ENCODE measurements at places on chromosomes 2 and 18.

GRCh38 chr18:45399643-45400042 lies 215.6 kb upstream of the SLC14A2 start:
- no peak for DNase-seq

DNA sequence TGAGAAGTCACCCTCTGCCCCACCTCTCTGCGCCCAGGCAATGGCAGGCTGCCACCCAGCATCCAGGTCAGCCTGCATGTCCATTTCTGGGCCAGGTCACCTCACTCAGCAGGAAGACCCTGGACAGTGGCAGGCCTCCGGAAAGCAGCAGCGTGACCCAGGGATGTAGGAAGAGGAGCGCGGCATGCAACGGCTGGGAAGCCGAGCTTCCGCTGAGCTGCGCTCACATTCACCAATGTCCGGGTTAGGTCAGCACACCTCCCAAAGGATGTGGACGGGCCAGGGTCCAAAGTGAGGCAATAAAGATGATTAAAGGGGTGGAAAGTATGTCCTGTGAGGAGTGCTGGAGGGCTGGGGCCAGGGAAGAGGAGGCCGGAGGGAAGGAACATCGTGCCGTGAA lies 174.5 kb downstream of the CTIF start:
- DNase-seq, result no peak

DNA sequence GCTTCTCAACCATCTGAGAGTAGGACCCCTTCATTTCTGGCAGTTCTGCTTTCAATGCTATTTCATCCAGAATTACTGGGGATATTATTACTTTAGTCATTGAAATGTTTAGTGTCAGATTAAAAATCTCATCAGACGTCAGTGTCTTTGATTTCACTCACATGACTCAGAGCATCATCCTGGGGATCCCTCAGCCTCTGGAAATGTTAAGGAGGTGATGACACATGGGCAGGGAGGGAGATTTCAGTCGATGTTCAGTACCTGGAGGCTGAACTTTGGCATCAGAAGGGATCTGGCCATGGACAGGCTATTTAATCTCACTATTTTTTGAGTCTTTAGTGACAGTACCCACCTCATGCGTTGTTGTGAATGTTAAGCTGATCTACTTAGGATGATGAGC lies 39.1 kb downstream of the OSBPL6 start:
- no peak for DNase-seq

DNA sequence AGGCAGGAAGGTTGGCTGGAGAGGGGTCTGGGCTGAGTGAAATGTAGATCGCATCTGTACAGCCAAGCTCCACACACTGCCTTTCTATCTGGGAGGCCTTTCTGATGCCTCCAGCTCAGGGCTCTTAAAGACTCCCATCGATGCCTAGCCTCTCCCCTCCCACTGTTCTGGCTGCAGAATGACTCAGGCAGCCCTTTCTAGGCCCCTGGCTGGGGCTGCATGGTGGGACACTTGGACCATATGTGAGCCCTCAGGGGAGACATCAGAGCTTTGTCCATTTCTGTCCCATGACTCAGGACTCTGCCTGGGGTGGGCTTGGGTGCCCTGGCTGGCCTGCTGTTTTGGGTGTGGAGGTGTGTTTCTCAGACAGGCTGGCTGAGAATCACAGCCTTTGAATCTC lies 101.3 kb downstream of the CELF4 start:
- no peak for DNase-seq

DNA sequence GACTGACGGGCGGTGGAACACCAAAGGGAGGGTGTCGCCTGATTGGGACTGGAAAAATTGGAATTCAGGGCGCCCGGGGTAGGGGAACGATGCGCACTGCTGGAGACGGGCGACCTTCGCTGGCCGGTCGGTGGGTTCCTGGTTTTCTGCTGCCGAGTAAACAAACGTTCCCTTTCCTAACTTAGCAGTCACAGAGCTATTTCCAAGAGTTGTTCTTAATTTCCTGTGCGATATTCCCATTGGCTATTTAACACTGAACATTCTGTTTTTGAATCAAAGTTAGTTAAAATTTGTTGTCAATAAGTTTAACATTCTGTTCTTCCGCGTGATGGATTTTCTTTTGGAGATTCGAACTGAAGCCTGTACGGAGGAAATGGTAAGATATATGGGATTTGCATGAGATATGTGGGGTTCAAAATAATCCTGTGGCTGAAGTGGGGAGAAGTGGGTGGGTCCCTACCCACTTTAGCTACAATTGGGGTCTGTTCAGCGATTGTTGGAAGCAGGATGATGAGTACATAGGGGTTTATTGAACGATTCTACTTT lies 862 bp downstream of the C18orf54 start:
- DNase-seq, result no peak

DNA sequence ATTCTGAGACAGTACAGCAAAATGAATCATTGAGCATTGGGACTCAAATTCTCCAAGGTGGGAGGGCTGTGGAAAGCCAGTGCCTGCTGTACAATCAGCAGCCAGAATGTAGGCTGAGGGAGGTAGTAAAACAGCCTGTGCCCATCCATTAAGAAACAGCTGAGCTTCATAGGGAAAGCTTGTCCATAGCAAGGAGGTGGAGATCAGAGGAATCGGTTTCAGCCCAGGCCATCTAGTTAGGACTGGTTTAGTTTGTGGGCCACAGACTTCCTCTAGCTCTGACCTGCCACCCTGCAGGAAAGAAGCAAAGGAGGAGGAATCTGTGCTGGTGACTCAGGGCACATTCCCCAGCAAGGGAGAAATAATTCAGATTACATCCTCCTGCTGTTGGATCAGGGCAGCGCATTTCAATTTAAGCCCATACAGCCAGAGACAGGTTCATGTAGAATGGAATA lies 333.4 kb downstream of the SETBP1 start:
- DNase-seq, result no peak

GRCh38 chr18:10023853-10024570 lies 110.2 kb downstream of the VAPA start:
- peak; percentile 56 for DNase-seq

Data from NCI-H1436 (cell line).